ENCODE measurements at places on chromosomes 2 and 18. TPM values are rescaled to one million over a fixed set of nuclear protein-coding genes. Genes with fewer than 3 reads are reported as not detected.

- DNase-seq = no peak
- no peak overlapping the region for H3K27ac ChIP-seq
- no peak overlapping the region for H3K4me3 ChIP-seq
These were observed 337.5 kb downstream of the HRH4 start for GRCh38 chr18:24797981-24798380.

Gene LBX2
- 1.8 TPM for total RNA-seq

Gene EDAR
- 0.11 TPM for total RNA-seq

DNA sequence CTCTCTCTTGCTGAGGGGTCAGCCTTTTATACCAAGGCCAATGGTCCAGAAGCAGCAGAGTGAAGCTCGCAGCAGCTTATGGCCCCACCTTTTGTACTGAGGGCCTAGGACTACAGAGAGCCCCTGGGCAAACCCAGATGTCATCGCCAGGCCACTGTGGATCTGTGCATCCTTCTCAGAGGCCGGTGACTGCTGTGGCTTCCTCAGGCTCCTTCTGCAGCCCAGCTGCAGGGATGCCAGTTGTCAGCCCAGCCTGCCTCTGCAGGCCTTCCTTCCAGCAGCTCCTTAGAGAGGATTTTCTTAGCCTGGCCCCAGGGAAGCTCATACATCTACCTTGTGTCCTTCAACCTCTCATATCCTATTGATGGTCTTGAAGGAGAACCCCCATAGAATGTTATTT is 6.5 kb upstream of the ACOXL start:
- no peaks in the 10 kb centered on the region for H3K4me1 ChIP-seq
- H3K27ac ChIP-seq = no peak overlapping the region
- no peaks in the 10 kb centered on the region for H3K27me3 ChIP-seq

Gene FAM124B
- 2.4 TPM for total RNA-seq

Gene SAP130
- 36.2 TPM for total RNA-seq

- H3K4me3 ChIP-seq = no peak overlapping the region
- no peaks in the 10 kb centered on the region for H3K36me3 ChIP-seq
- H3K27me3 ChIP-seq = no peaks in the 10 kb centered on the region
- DNase-seq = no peak
- peaks cover 11% of the 10 kb centered on the region for H3K4me1 ChIP-seq
These were observed 95.2 kb downstream of the ZNF516 start for GRCh38 chr18:76399613-76400391.

DNA sequence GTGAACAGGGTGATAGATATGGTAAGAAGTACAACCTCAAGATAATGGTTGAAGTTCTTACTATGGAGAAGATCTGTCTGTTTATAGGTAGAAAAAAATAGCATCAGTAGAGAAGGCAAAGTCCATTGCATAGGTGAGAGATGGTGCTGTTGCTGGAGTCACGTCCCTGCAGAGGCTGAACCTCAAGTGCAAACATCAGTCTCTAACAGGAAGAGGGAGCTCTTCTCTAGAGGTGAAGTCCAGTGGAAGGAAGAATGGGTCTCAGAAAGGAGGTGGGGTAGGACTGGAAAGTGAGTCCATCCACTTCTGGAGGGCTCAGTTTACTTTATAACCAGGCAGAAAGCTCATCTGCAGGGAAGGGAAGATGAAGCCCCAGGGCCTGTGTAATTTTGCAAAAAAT is 337.7 kb downstream of the MEIS1 start:
- no peaks in the 10 kb centered on the region for H3K36me3 ChIP-seq
- no peak for DNase-seq
- no peaks in the 10 kb centered on the region for H3K27me3 ChIP-seq
- no peak overlapping the region for H3K27ac ChIP-seq
- no peaks in the 10 kb centered on the region for H3K4me1 ChIP-seq

Gene SERPINB2
- total RNA-seq = 1.4 TPM

Gene POTEJ
- not detected for total RNA-seq

DNA sequence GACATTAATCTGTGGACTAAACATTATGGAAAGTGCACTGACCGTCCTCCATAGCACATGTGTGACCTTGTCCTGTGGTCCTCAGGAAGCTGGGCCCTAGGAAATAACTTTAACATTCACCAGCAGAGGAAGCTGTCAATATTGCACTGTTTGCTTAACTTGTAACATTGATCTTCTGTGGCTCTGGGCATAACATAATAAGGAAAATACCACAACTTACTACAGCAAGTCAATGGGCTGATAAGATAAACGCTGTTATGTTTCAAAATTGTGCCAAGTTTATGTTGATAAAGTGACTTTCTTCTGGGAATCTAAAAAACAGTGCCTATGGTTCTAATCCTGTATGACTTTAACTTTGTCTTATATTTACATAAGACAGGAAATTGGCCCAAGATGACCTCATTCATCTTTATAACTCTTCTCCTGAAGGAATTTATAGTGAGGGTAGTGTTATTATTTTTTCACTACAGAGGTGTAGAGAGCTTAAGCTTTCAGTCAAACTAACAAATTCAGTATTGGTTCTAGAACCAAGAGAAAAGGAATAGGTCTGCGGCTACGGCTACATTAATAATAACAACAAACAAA is 113.7 kb upstream of the MAP4K3 start:
- DNase-seq = no peak
- no peaks in the 10 kb centered on the region for H3K27me3 ChIP-seq
- no peak overlapping the region for H3K4me3 ChIP-seq

DNA sequence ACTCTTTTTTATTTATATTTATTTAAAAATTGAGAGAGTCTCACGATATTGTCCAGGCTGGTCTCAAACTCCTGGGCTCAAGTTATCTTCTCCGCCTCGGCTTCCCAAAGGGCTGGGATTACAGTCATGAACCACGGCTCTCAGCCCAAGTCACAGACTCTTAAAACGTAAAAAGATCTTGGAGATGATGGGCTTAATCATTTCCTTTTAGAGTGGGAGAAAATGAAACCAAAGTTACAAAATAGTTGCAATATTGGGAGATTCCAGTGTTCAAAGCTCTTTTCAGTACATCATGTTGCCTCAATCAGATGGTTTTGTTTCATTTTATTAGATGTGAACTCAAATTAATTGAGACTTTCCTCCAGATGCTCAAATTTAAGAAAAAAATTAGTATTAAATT is 151.4 kb upstream of the XPO1 start:
- no peak overlapping the region for H3K27ac ChIP-seq
- H3K27me3 ChIP-seq = no peaks in the 10 kb centered on the region
- peaks cover 10% of the 10 kb centered on the region for H3K4me1 ChIP-seq
- H3K36me3 ChIP-seq = no peaks in the 10 kb centered on the region
- no peak for DNase-seq
- H3K4me3 ChIP-seq = no peak overlapping the region

Gene SULT6B1
- not detected for total RNA-seq

- H3K27me3 ChIP-seq = no peaks in the 10 kb centered on the region
- peaks cover 36% of the 10 kb centered on the region for H3K4me1 ChIP-seq
- H3K36me3 ChIP-seq = peaks cover 37% of the 10 kb centered on the region
- H3K27ac ChIP-seq = peak within 1 kb of the TSS; percentile 83
- peak within 1 kb of the TSS; percentile 77 for H3K4me3 ChIP-seq
These were observed at the start of gene ANKRD39 for GRCh38 chr2:96857667-96858372. Gene ANKRD39 (minus strand): TSS chr2:96858016. CDS start chr2:96857987, 29 bp downstream.

Gene CYP27C1
- not detected for total RNA-seq

Gene IL1RL2
- not detected for total RNA-seq

- no peaks in the 10 kb centered on the region for H3K4me1 ChIP-seq
- no peak overlapping the region for H3K27ac ChIP-seq
- DNase-seq = no peak
- H3K36me3 ChIP-seq = no peaks in the 10 kb centered on the region
- no peaks in the 10 kb centered on the region for H3K27me3 ChIP-seq
- H3K4me3 ChIP-seq = no peak overlapping the region
These were observed 190.9 kb upstream of the DOK6 start for GRCh38 chr18:69209761-69210160.

GRCh38 chr2:199064201-199064600 is 393.5 kb downstream of the SATB2 start:
- H3K27ac ChIP-seq = no peak overlapping the region
- H3K36me3 ChIP-seq = no peaks in the 10 kb centered on the region
- no peaks in the 10 kb centered on the region for H3K4me1 ChIP-seq
- no peak overlapping the region for H3K4me3 ChIP-seq
- no peak for DNase-seq

Gene FBXO15
- total RNA-seq = 0.87 TPM

Gene OTOS
- not detected for total RNA-seq

Gene SLC9A4
- total RNA-seq = not detected

GRCh38 chr2:121279476-121280220 is 5.4 kb downstream of the TFCP2L1 start:
- H3K4me3 ChIP-seq = no peak overlapping the region
- H3K36me3 ChIP-seq = no peaks in the 10 kb centered on the region

DNA sequence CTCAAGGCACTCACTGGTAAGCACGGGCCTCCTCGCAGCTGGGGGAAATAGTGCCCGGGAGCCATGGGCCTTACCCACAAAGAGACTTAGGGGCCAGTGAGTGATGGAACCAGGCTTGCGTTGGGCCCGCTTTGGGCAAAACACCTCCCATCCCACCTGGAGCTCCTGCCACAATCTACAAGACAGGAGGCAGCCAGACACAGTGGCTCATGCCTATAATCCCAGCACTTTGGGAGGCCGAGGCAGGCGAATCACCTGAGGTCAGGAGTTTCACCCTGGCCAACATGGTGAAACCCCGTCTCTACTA is 88.2 kb downstream of the TFCP2L1 start:
- H3K27me3 ChIP-seq = no peaks in the 10 kb centered on the region
- peaks cover 7% of the 10 kb centered on the region for H3K4me1 ChIP-seq
- no peak for DNase-seq
- no peaks in the 10 kb centered on the region for H3K36me3 ChIP-seq
- H3K4me3 ChIP-seq = no peak overlapping the region

- H3K27ac ChIP-seq = no peak overlapping the region
- H3K4me3 ChIP-seq = no peak overlapping the region
- no peak for DNase-seq
- H3K27me3 ChIP-seq = no peaks in the 10 kb centered on the region
These were observed 33.1 kb downstream of the SEC11C start for GRCh38 chr18:59172664-59173249.

- no peak overlapping the region for H3K4me3 ChIP-seq
- DNase-seq = no peak
- H3K27me3 ChIP-seq = no peaks in the 10 kb centered on the region
- no peak overlapping the region for H3K27ac ChIP-seq
- H3K36me3 ChIP-seq = no peaks in the 10 kb centered on the region
These were observed 69.3 kb downstream of the NCKAP5 start for GRCh38 chr2:133498662-133499585.

Gene FEV
- total RNA-seq = not detected

GRCh38 chr2:172354347-172354746 is 73.0 kb upstream of the ITGA6 start:
- no peaks in the 10 kb centered on the region for H3K27me3 ChIP-seq
- no peak overlapping the region for H3K27ac ChIP-seq
- no peak for DNase-seq
- no peaks in the 10 kb centered on the region for H3K4me1 ChIP-seq

All from natural killer cell (primary cell).